PC-9 (cell line): ENCODE measurements at places on chromosomes 11 and 22. TPM values are rescaled to one million over a fixed set of nuclear protein-coding genes. Genes with fewer than 3 reads are reported as not detected.

DNA sequence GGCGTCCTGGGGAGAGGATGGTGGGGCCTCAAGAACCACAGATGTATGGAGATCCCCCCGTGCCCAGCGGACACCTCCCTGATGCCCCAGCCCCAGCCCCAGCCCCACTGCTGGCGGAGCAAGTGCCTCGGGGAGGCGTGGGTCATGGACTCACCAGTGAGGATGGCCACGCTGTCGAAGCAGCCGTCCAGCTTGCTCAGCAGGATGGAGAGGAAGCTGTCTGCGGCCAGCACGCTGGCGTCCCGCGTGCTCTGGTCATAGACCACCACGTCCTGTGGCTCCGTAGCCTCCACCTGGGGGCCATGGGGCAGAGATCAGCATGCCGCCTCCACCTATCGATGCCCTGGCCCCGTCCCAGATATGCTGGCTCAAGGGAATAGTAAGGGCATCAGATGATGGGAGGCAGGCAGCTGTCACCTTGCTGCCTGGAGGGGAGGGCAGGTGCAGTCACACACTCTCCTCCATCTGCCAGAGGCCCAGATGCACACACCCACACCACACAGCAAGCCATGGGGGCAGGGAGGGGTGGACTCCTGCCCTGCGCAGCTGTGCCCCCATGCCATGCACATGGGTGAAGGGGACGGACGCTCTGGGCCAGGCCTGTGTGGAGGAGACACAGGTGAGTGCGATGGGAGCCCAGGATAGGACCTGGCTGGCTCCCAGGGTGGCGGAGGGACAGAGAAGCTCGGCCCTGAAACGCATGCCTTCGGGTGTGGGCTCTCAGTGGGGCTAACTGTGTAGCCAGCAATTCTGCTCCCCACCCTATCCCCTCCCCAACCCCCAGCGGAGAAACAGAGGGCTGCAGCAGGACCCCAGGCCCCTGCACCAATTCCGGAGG is 8.2 kb downstream of the DUSP8 start:
- H3K27ac ChIP-seq = no peak overlapping the region
- H3K27me3 ChIP-seq = no peaks in the 10 kb centered on the region
- H3K36me3 ChIP-seq = no peaks in the 10 kb centered on the region
- no peak for DNase-seq

- H3K27ac ChIP-seq = no peak overlapping the region
- no peaks in the 10 kb centered on the region for H3K36me3 ChIP-seq
- no peak for DNase-seq
- H3K4me1 ChIP-seq = peaks cover 11% of the 10 kb centered on the region; the same call in 1 of the 2 replicates
Observed at GRCh38 chr11:63769042-63769713, 603 bp upstream of the ZFTA start.

GRCh38 chr11:134228625-134229024 is 4.2 kb downstream of the VPS26B start:
- H3K27me3 ChIP-seq = no peaks in the 10 kb centered on the region
- H3K4me1 ChIP-seq = peaks cover 10% of the 10 kb centered on the region; the same call in 1 of the 2 replicates
- no peak overlapping the region for H3K27ac ChIP-seq
- DNase-seq = no peak
- H3K36me3 ChIP-seq = no peaks in the 10 kb centered on the region
- H3K4me3 ChIP-seq = no peak overlapping the region

OR51A4 gene
- total RNA-seq = not detected in 2 replicates
